Activated CD4-positive, alpha-beta T cell treated with anti-CD3 and anti-CD28 coated beads, Interleukin-2, amount 50 U/mL, for 48 hours (primary cell): ENCODE measurements at places on chromosomes 1 and 21.
A peak's percentile ranks its signal among the peaks of the same experiment; 100 is the strongest.

GRCh38 chr1:95117207-95118066, at the start of gene TLCD4:
Gene TLCD4 (plus strand): TSS chr1:95117355. CDS start chr1:95143902, 26,547 bp downstream.
- peak; percentile 30 for DNase-seq

GRCh38 chr21:44957047-44957831, 17.4 kb downstream of the SLX9 start:
- DNase-seq, result no peak

GRCh38 chr1:226702318-226702956, 36.6 kb downstream of the ITPKB start:
- DNase-seq, result no peak

DNA sequence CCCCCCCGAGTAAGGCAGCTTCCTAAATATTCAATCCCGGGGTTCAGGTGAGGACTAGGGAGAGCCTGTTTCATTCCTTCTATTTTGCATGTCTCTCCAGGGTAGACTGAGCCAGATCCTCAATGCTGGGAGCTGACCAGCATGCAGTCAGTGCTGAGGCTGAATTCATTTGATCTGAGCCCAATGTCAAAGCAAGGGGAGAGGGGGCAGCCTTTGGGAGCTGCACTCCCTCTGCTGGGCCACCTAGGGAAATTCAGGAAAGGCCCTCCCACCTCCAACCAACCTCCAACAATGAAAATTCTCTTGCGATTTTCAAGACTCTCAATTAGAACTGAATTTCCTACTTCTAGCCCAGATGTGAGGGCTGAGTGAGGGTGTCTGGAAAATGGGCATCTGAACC, 371.2 kb downstream of the NPHP4 start:
- DNase-seq, result no peak

DNA sequence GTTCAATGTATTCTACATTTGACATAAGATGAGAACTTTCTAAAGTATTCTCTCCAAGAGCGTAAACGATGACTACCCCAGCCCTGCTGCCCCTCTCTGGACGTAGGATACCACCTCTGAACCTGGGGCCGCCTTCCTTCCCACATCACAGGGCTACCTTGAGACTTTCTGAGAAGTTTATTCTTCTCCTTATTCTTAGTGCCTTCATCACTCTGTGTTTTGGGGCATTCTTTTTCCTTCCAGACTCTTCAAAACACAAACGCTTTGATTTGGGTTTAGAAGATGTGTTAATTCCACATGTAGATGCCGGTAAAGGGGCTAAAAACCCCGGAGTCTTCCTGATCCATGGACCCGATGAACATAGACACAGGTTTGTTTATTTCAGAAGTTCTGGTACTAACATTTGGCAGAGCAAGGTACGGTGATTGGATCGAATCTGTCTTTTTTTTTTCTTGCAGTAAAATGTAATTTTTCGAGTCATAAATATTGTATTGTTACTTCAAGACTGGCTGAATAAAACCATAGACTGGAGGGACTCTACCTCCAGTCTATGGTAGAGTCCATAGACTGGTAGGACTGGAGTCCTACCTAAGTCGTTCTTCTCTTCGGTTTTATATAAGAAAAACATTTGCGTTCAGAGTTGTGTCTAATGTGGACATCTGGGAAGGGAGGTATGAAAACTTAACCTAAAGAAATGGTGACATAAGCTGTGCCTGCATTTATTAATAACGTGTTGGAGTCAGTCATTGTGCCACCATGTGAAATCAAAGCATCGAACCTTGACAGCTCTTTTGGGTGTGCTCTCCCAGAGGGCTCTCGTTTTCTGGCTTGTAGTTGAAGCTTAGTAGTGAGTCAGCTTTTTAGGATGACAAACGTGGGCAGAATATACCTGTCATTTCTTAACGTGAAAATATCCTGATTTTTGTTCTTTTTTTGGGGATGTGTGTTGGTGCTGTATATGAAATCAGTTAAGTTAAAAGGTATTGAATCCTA, 1.2 kb downstream of the MAN1A2 start:
- no peak for DNase-seq

DNA sequence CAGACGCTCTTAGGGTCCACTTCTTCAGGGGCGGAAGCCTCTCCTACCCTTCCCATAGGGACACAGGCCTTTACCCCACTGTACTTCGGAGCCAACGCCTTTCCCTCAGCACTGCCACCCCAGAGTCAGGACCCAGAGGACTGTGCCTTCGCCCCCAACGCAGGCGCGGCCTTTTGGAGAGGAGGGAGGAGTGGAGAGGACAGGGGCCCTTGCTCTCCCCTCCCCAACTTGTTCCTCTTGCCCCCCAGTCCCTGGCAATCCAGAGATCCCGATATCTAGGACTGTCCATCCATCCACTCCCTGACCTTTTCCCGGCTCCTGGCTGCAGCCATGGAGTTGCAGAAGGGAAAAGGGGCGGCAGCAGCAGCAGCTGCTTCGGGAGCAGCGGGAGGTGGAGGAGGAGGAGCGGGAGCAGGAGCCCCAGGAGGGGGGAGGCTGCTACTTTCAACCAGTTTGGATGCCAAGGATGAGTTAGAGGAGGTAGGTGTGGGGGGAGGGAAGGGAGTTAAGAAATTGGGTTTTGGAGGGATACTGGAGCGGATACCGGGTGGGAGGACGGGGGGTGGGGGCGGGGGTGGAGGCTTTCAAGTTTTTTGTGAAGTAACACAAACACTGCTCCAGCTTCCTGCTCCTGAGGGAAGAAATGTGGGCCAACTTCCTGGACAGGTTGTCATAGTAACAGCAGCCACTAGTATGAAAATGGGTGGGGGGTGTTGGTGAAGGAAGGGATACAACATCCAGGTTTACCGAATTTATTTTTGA, 636 bp downstream of the INTS3 start:
- peak; percentile 37 for DNase-seq

- DNase-seq, result peak; percentile 39
These were observed 34.8 kb downstream of the RIMS3 start for GRCh38 chr1:40630488-40631223.

- DNase-seq, result no peak
These were observed 235.3 kb downstream of the MRPL39 start for GRCh38 chr21:25371841-25372425.
